ENCODE measurements at places on chromosomes 1 and 21.

GRCh38 chr1:156920233-156921052, at the start of gene LRRC71:
LRRC71 (plus strand) TSS chr1:156920632; CDS start chr1:156920804, 172 bp downstream.
- peak; percentile 54 for DNase-seq

GRCh38 chr21:32929633-32930038, 96.1 kb upstream of the OLIG2 start:
- DNase-seq, result no peak

DNA sequence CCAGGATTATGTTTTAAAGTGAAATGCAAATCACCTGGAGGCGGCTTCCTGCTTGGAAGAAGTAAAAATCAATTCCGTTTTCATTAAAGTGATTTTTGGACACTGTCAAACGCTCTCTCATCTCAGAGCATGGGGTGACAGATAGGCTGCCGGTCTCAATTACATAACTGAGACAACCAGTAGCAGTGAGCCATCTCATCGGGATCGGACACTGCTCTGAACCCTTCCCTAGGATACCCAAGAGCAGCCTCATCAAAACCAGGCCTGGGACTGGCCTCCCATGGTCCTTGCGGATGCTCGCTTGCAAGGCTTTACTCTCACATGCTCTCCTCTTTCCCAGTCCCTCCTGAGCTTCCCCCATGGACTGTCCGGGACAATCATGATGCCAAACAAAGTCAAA, 12.1 kb downstream of the KCND3 start:
- no peak for DNase-seq

- DNase-seq, result peak; percentile 88
Observed at GRCh38 chr1:203504400-203505250, 10.7 kb downstream of the OPTC start.

DNA sequence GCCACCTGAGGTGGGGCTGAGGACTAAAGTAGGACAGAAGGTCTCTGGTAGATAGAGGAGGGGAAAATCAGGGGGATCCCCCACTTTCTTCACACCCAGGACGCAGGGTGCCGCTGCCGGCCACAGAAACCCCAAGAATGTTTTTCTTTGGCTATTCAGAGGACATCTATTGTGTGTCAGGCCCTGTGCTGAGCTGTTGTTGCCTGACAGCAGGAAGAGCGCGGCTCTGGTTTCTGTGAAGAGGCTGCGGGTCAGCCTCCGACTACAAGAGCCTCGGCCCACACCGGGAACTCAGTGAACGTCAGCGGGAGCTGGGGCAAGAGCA, 407 bp upstream of the PIGV start:
- DNase-seq, result no peak

DNA sequence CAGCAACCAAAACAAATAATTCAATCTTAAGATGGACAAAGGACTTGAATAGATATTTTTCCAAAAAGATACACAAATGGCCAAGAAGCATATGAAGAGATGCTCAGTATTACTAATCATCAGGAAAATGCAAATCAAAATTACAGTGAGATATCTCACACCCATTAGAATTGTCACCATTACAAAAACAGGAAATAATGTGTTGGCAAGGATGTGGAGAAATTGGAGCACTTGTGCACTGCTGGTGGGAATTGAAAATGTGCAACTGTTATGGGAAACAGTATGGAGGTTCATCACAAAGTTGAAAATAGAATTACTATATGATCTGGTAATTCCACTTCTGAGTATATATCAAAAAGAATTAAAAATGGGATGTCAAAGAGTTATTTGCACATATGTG, 83.2 kb downstream of the SH3GLB1 start:
- DNase-seq, result no peak

DNA sequence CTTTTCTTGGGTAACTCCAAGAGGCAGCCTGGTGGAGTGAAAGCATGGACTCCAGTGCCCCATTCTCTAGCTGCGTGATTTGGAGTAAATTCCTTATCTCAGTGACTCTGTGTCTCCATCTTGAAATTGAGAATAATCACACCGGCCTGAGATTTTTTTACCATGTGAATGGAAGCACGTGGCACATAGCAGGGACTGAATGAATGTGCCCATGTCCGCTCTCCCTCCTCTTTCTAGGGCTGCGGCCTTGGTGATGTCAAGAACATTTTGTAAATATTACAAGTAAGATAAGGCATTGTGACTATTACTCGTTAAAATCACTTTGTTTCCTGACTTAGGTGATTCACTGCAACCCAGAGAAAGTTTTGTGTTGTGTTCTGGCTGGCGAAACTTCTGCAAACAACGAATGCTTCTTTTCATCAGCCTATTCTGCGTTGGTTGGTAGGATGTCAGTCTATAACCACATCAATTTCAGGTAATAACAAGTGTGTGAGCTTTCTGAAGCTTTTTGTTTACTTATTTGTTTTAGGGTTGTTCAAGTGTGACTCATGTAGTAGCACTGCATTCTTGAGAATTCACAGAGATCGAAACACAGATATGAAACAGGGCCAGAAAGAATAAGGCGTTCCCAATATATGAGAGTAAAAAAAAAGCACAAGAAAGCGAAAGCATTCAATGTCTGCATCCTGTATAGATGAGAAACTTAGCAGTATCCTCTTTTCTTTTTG, 135.7 kb upstream of the SLC45A1 start:
- no peak for DNase-seq

- no peak for DNase-seq
Observed at GRCh38 chr1:160646711-160647328, at the start of gene SLAMF1. SLAMF1 (minus strand) TSS chr1:160647044; CDS start chr1:160646945, 99 bp downstream.

DNA sequence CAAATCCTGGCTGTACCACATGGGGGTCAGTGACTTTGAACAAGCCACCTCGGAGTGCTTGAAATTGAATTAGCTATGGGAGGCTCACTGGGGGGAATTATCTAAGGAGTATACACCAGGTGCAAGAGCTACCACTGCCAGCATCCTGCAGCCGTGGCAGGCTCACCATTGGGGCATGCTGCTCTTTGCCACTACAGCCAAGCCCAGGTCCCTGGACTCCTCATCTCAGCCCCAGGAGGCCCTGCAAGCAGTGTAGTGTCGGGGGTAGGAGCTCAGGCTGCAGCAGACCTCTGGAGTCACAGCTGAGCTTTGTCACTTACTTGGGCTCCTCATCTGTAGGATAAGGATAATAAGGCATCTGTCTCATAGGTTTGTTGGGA, 35.3 kb downstream of the ACOT11 start:
- DNase-seq, result no peak

GRCh38 chr21:38990424-38990794, 184.7 kb downstream of the ETS2 start:
- DNase-seq, result no peak

- DNase-seq, result no peak
Observed at GRCh38 chr21:39633770-39634181, 21.0 kb downstream of the B3GALT5 start.

GRCh38 chr1:65421351-65422025, 1.0 kb downstream of the LEPR start:
- DNase-seq, result no peak

GRCh38 chr1:229217716-229218115, 53.2 kb upstream of the RAB4A start:
- DNase-seq, result no peak

DNA sequence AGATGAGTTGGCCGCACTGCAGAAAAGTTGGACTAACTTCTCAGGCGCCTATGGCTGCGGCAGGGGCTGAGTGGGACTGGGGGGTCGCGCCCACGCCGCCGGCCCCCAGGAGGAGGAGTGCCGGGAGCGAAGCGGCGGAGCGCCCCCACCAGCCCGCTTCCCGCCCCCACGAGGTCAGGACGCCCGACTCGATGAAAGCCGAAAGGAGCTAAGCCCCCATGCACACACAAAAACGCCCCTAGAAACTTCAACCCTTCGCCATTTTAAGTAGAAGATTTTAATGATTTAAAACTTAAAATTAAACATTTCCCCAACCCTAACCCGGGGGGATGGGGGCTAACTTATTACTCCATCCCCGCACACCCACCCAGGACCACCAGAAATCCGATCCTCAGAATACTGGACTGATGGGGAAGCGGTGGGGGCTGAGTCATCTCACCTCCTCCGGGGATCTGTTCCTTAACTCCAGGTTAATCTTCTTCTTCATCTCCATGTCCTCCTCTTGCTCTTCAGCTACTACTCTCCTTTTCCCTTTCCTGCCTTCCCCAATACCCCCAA, 539 bp downstream of the ANP32E start:
- DNase-seq, result peak; percentile 27

- peak; percentile 37 for DNase-seq
Observed at GRCh38 chr1:93605812-93606512, 75.7 kb downstream of the BCAR3 start.

DNA sequence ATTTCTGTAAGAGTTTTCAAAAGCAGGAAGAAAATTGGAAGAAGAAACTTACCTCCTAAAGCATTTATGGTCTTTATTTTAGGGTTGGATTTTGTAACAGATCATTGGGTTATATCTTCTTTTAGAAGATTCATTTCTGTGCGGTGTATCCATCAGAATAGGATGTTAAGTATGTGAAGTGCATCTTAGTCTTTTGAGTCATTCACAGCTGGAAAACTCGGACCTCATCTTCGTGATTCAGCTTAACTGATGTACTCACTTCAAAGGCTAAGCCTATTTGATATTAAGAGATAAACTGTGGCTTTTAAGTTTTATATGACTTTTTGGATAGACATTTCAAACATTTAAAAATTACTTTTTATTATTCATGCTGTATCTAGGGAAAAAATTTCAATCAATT, 56.3 kb downstream of the GIPC2 start:
- DNase-seq, result no peak

DNA sequence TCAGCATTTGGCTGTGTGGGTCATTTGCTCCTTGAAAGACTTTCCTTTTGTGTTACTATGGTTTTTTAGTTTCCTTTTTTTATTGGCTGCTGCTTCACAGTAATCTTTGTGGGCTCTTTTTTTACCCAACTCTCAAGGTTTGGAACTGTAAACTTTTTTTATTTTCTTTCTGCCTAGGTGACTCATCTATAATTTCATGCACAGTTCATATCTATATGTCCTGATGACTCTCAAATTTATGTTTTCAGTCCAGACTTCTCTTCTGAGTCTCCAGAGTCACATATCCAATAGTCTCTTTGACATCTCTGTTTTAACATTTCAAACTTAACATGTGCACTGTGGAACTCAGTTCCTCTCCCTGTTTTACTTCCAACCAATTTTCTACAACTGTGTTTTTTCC, 83.4 kb downstream of the ATF6 start:
- DNase-seq, result no peak

- DNase-seq, result no peak
Observed at GRCh38 chr21:45276596-45276995, 11.1 kb downstream of the POFUT2 start.

GRCh38 chr21:37562920-37563640, 196.5 kb downstream of the DYRK1A start:
- no peak for DNase-seq

DNA sequence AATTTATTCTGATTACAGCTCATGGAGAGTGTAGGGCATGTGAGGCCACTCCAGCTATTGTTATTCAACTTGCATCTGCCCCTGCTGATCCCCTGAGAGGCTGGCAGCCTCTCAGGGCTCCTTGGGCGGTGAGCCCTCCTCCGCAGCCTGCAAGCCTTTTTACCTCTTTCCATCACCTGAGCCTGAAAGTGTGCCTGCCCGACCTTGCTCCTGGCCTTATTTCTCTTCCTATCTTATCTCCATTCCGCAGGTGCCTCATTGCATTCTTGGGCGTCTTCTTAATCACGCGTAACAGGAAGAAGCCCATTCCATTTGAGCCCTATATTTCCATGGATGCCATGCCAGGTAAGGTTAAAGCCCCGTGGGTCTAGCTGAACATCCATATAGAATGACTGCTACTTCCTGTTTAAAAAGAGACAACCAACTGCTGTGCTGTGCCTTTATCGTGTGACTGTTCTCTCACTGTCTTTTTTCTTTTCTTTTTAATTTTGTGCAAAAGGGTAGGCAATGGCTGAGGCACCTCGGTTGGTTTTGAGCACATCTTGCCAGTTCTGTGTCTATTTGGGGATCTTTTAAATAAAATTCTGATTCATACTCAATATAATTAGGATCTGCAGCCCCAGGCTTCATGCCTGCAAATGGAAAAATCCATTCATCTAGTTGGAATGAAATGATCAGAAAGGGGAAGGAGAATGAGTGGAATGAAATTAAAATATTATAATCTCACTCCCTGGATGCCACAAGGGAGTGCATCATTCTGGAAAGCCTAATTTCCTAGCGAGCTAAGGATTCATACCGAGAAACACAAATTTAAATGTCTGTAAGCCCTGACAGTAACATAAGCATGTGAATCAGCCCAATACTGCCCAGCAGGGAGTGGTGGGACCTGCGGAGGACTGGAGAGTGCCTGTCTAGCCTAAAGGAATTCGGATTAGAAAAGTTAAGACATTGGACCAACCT, 38.6 kb upstream of the RCAN3 start:
- DNase-seq, result no peak

DNA sequence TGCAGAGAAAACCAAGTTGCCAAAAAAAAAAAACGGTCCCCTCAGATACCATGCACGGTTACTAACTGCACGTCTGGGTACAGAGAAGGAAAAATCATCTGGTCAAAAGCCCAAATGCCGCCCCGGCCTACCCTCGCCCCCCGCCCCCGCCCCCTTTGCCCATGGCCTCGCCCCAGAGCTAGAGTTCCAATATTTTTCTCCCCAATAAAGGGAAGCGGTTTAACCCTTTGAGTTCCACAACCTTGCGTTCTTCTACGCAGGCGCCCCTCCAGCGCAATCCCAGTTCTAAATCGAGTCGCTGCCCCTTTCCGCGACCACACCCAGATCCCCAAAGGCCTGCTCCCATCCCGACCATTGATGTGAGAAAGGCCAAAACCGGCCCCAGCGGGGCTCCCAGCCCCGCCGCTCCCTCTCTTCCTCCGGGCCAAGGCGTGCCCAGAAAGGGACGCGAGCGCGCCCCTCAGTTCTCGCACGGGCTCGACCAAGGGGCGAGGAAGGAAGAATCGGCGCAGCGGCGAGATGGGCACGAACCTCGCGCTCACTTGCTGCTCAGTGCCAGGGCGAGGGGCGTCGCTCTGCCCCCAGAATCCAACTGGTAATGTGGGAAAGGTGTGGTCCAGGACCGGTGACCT, 797 bp downstream of the WDR47 start:
- peak; percentile 33 for DNase-seq

DNA sequence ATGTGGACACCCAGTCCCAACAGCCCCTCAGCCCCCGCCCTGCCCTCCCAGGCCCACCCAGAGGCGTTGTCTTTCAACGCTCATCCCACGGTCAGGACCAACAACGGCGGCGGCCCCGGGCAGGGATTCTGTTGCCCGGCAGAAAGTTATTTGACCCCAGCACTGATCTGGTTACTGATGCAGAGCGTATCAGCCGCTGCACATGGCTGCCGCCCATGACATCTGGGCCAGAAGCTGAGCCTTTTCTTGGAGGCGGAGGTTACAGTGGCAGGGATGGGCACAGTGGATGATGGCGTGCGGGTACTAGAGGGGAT, 127.1 kb upstream of the ARHGEF16 start:
- DNase-seq, result no peak
